ENCODE measurements at places on chromosomes 7 and 10.
A peak's percentile ranks its signal among the peaks of the same experiment; 100 is the strongest.

- peak; percentile 72 for DNase-seq
These were observed 4.3 kb upstream of the MARVELD1 start for GRCh38 chr10:97708976-97709946.

DNA sequence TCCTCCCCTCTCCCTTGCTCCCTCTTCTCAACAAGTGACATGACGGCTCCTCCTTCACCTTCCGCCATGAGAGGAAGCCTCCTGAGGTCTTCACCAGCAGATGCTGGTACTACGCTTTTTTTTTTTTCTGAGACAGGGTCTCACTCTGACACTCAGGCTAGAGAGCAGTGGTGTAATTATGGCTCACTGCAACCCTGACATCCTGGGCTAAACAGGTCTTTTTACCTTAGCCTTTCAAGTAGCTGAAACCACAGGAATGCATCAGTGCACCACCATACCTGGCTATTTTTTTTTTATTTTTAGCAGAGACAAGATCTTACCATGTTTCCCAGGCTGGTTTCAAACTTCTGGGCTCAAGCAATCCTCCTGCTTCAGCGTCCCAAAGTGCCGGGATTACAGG, 43.6 kb downstream of the MDH2 start:
- no peak for DNase-seq

DNA sequence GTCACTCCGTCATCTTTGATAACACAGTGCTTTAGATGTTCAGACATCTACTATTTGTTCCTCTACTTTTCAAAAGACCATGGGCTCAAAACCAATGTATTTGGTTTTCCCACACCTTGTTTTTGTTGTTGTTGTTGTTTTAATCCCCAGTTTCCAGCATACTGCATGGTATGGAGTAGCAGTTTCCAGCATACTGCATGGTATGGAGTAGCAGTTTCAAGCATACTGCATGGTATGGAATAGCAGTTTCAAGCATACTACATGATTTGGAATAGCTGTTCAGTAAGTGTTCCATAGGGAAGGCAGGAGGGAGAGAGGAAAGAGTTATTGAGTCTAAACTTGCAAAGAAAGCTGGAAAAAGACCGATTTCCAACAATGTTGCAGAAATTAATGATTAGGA, 314.3 kb upstream of the PRKCQ start:
- DNase-seq, result no peak

DNA sequence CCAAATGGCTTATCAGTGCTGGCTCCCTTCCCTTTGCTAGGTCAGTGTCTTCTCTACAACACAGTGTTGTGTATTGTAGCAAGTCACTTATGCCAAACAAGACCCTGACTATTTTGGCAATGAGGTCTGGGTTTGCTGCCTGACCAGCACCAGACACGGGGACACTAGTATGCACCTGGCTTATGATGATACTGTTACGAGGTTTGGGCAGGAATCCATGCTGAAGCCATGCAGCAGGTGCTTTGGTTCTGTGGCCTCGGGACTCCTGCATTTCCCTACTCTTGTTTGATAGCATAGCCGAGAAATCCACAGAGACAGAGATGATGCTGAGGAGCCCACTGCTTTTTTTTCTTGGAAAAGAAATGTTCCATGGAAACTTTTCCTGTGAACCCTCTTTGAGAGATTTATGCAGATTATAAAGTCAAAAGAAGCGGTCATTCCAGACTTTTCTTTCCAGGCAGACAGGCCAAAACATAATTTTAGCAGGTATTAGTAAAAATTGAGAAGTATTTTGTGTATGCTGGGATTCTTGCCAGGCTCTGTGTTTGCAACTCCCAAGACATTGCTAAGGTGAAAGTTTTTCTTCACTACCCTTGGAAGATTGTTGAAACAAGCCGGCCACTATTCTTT, 291.1 kb downstream of the BBS9 start:
- DNase-seq, result no peak

DNA sequence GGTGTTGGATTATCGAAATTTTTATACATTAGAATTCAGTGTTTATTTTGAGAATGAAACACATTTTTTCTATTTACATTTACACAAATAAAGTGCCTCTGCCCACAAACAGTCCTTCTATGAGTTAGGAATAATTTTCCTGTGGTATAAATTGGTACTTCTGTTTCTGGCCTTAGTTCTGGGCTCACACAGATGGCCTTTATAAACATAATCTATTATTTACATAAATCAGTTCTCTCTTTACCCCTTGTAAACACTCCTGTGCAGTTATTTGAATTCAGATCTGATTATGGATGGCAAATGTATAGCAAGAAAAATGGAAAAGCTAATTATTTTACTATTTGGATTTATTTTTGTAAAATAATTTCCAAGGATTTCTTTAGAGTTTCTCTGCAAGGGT, 143.2 kb downstream of the PRKG1 start:
- no peak for DNase-seq

GRCh38 chr7:45181286-45181960, 23.8 kb downstream of the RAMP3 start:
- no peak for DNase-seq

DNA sequence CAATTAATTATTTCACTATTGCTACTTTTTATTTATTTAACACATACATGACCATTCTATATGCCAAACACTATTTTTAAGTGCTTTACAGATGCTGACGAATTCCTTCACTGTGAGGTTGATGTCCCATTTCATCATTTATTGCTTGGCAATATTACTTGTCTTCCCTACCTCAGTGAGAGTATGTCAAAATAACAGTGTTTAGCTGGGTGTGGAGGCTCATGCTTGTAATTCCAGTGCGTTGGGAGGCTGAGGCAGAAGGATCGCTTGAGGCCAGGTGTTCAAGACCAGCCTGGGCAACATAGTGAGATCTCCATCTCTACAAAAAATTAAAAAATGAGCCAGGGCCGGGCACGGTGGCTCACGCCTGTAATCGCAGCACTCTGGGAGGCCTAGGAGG, 19.8 kb upstream of the MRC1 start:
- DNase-seq, result no peak

DNA sequence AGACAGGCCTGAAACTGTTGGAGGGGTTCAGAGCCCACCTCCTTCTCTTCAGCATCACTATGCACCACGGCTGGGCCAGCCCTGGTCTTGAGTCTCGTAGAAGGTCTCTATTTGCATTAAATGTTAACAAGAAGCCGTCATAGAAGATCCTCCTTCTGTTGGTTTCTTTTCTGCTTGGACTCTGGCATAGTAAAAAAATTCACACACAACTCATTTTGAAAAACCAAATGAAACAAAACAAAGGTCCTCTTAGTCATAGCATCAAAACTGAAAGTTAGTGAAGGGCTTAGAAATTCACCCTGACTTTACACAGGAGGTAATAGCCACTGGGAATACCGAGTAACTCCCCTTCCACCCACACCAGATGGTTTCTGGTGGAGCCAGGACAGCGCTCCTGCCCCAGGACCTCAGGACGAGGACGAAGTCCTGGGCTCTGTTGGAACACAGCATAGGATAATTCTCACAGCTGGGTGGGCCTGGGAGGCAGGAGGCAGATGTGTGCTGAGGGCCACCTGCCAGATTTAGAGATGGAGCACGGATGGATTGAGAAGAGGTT, 248.4 kb upstream of the KLF6 start:
- DNase-seq, result no peak

GRCh38 chr7:118183428-118183785, 557 bp upstream of the LSM8 start:
- DNase-seq, result no peak

GRCh38 chr7:97752215-97752614, 20.3 kb downstream of the TAC1 start:
- DNase-seq, result no peak

- no peak for DNase-seq
These were observed 153.6 kb downstream of the TMEM178B start for GRCh38 chr7:141227454-141227853.

DNA sequence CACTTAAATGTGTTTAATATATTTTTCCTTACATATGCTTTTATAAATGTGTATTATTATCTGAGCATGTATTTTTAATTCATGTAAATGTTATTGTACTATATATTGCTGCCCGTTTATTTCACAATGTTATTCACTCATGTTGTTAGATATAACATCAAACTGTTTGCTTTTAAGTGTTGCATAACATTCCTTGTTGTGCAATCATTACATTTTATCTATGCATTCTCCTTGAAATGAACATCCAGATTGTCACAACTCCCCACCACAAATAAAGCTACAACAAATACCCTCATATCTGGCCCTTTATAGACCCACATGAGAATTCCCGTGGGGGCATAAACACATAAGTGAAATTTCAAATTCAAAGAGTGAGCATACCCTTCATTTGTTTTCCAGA, 264.2 kb downstream of the HPSE2 start:
- DNase-seq, result no peak

- no peak for DNase-seq
These were observed 618.6 kb upstream of the CNTNAP2 start for GRCh38 chr7:145497911-145498525.

GRCh38 chr10:122323941-122324675, 50.4 kb upstream of the PLEKHA1 start:
- no peak for DNase-seq

DNA sequence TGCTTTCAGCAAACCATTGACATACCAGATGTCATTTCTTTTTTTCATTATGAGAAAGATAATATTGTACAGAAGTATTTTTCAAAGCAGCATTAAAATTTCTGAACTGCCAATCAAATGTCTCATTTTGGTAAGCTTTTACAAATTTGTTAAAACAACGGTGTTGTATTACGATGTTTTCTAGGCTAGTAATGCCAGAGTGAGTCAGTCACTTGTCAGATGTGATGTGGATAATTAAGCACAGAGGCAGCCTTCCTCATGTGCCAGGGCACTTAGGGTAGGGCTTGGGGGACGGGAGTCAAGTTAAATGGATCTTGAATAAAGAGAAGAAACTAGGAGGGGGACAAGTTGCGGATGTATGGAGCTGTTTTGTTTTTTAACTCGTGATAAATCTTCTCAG, 10.1 kb downstream of the PSTK start:
- DNase-seq, result no peak

- DNase-seq, result no peak
These were observed 153.0 kb downstream of the TNS3 start for GRCh38 chr7:47428768-47429472.

DNA sequence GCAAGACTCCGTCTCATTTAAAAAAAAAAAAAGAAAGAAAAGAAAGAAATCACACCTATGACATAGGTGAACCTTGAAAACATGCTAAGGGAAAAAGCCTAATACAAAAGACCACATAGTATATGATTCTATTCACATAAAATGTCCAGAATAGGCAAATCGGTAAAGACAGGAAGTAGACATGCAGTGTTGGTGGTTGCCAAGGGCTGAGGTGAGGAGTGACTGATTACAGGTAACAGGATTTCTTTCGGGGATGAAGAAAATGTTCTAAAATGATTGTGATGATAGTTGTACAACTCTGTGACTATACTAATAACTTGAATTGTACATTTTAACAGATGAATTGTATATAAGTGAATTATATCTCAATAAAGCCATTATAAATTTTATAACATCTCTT, 3.3 kb downstream of the XPNPEP1 start:
- DNase-seq, result no peak

DNA sequence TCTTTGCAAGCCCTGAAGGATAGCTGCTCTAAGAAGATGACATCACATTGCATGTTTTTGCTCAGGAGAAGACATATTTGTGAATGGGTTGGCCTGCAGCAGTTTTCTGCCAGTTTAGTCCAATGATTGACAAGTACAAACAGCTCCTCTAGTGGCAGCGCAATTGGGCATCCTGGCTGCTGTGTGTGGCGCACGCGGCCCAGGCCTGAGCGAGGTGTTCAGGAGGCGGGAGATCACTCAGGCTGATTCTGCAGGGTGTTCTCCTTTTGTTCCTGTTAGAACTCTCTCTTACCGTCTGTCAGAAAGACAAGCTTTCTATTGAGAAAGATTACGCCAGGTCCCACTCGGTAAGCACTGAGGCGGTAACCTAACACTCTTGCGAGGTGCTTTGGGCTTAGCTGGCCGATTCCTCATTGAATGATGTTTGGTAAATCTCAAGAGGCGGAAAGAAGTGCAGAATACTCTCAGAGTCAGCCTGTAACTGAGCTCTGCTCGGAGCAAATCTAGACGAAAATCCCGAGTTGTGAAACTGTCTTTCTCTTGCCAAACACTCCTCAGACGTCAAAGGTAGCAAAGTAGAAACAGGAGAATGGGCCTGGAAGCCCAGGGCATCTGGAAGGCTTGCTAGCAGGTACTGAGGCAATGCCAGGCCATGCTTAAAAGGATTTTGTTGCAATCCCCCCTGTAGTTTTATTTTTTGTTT, 219.2 kb upstream of the BMPER start:
- no peak for DNase-seq

DNA sequence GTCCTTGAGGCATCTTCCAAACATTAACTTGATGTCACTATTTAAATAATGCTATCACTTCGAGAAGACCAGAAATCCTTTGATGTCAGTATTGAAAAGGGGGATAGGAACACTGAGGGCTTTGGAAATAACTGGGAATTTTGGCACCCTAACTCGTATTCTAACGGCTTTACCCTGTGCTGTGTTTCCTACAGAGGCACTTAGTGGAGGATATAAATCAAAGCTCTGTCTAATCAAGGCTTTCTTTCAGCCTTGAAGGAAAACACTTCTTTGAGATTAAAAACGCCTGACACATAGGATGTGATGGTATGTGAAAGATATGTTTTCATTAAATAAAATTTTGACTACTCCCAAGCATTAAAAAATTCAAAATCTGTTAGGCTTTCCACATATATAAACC, 62.3 kb downstream of the CREB5 start:
- DNase-seq, result no peak

DNA sequence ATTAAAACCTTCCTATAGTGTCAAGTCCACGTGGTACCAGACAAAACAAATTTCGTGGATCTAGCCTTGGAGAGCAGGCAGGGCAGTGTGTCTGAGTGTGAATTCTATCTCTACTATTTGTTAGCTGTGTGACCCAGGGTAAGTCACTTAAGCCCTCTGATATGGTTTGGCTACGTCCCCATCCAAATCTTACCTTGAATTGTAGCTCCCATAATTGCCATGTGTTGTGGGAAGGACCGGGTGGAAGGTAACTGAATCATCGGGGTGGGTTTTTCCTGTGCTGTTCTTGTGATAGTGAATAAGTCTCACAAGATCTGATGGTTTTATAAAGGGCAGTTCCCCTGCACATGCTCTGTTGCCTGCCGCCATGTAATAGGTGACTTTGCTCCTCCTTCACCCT, 2.8 kb upstream of the NPFFR1 start:
- DNase-seq, result no peak

- no peak for DNase-seq
These were observed 5.2 kb downstream of the RET start for GRCh38 chr10:43082087-43082486.

- DNase-seq, result no peak
These were observed 238.5 kb upstream of the GALNT17 start for GRCh38 chr7:70893422-70893821.

DNA sequence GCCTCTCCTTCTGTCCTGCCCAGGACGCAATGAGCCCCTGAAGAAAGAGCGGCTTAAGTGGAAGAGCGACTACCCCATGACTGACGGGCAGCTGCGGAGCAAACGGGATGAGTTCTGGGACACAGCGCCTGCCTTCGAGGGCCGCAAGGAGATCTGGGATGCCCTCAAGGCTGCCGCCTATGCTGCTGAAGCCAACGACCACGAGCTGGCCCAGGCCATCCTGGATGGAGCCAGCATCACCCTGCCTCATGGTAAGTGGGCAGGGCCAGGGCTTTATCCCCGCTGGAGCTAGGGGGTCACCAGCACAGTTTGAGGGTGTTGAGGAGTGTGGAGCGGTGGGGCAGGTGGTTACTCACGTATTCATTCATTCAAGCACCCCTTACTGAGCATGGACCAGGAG, 4.7 kb upstream of the ANKRD2 start:
- DNase-seq, result no peak
